A673 (cell line): ENCODE measurements at places on chromosomes 16 and 17. TPM values are rescaled to one million over a fixed set of nuclear protein-coding genes. Genes with fewer than 3 reads are reported as not detected.

- H3K36me3 ChIP-seq = no peaks in the 10 kb centered on the region
- H3K4me1 ChIP-seq = no peaks in the 10 kb centered on the region
- DNase-seq = no peak
These were observed 483.7 kb downstream of the SOX9 start for GRCh38 chr17:72604518-72604917.

GRCh38 chr17:73684183-73684582 lies 39.9 kb upstream of the SDK2 start:
- no peaks in the 10 kb centered on the region for H3K36me3 ChIP-seq
- H3K27me3 ChIP-seq = no peaks in the 10 kb centered on the region
- no peaks in the 10 kb centered on the region for H3K4me1 ChIP-seq
- H3K27ac ChIP-seq = no peak overlapping the region
- no peak overlapping the region for H3K4me3 ChIP-seq

DNA sequence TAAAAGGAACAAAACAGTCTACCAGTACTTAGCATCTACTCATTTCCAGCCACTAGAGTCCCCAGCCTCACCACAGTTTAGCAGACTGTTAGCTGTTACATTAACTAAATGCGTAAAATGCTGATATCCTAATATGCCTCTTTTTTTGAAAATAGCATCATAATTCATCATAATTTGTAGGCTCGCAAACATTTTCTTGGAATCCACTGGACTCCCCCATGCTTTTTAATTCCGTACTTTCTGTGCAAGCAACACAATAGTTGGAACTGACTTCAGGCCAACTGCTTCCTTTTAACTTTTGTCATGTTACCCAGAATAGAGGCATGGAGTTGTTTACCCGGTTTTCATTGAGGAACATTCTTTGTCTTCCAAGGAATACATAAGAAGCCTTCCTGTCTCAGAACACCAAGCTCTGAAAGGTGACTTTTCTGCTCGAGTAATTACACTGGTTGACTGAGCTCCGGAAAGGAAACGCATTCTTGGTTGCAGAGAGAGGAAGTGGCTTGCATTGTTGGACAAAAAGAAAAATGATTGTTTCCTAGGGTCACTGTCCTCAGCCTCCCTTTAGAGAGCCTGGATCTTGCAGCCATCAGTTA lies 30.9 kb upstream of the SEC14L1 start:
- DNase-seq = peak; percentile 71
- H3K27ac ChIP-seq = peak overlapping the region; percentile 63
- H3K36me3 ChIP-seq = no peaks in the 10 kb centered on the region
- peaks cover 15% of the 10 kb centered on the region for H3K4me1 ChIP-seq

DNA sequence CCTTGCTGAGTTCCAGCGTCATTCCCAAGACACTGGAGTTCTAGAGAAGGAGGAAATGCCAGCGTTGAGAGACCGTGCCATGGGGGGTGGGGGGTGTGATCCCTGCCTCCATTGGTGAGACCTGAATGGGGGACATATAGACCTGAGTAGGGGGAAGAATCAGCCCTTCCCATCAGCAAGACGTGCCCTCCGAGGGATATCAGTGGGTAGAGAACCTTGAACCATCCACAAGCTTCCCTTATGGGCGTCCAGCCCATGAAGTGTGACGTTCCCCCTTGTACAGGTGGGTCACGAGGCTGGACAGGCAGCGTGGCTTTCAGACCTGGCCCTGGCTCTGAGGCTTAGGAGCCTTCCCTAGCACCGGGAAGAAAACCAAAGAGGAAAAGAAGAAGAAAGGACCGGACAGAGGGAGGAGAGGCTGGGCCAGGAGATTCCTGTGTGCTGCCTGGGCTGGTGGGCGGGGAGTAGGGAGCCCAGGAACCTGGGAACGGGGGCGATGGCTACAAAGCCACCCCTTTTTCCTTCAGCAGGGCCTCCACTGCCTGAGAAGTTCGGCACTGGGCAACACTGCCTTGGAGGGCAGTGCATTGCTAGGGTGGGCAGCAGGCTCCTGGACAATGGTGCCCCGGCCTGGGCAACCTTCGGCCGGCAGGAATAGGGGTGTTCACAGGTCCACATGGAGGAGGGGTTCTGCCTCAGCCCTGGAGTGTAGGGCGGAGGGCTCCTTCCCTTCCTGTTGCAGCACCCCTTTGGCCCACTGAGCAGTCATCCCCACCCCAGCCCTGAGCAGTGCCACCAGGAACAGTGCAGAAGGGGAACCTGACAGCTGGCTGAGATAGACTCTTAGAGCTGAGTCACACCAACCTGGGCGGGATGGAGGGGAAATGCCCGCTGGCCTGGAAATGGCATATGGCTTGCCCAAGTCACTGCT lies 7.2 kb downstream of the RAB11FIP4 start:
- H3K27ac ChIP-seq = no peak overlapping the region
- DNase-seq = no peak
- no peaks in the 10 kb centered on the region for H3K36me3 ChIP-seq
- H3K4me1 ChIP-seq = no peaks in the 10 kb centered on the region
- H3K4me3 ChIP-seq = no peak overlapping the region

DNA sequence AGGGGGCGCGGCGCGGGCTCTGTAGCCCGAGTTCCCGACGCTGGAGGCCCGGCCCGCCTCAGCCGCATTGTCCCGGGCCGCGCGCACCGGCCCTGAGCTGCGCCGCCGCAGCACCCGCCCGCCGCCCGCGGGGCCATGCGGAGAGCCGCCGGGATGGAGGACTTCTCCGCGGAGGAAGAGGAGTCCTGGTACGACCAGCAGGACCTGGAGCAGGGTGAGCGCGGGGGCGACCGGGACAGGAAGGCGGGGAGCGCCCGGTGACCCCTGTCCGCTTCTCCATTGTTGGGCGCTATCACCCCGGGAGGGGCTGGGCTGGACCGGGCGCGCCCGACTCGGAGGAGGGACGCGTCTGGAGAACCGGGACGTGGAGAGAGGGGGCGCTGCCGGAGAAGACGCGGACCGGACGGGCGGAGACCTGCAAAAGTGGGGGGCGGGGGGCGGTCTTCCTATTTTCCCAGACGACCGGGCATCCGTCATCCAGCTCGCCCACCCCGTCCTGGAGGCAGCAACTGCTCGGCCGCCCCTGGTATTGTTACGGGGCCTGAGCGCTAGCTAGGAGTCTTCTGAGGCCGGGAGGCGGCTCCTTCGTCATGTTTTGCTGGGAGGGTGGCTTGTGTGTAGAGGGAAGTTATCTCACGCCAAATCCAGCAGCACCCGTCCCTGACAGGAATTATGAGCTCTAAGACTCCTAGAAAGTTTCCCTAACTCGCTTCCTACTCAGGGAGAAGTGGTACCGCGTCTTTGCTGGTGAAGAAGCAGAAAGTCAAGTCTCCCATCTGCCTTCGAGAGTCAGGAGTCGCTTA lies 678 bp downstream of the CDR2L start:
- H3K27me3 ChIP-seq = no peaks in the 10 kb centered on the region
- DNase-seq = peak; percentile 63
- peak overlapping the region; percentile 71 for H3K27ac ChIP-seq
- H3K4me3 ChIP-seq = peak overlapping the region; percentile 84
- no peaks in the 10 kb centered on the region for H3K36me3 ChIP-seq

- DNase-seq = no peak
- no peak overlapping the region for H3K4me3 ChIP-seq
- H3K4me1 ChIP-seq = no peaks in the 10 kb centered on the region
These were observed 141.1 kb downstream of the MRM1 start for GRCh38 chr17:36742267-36743000.

DNA sequence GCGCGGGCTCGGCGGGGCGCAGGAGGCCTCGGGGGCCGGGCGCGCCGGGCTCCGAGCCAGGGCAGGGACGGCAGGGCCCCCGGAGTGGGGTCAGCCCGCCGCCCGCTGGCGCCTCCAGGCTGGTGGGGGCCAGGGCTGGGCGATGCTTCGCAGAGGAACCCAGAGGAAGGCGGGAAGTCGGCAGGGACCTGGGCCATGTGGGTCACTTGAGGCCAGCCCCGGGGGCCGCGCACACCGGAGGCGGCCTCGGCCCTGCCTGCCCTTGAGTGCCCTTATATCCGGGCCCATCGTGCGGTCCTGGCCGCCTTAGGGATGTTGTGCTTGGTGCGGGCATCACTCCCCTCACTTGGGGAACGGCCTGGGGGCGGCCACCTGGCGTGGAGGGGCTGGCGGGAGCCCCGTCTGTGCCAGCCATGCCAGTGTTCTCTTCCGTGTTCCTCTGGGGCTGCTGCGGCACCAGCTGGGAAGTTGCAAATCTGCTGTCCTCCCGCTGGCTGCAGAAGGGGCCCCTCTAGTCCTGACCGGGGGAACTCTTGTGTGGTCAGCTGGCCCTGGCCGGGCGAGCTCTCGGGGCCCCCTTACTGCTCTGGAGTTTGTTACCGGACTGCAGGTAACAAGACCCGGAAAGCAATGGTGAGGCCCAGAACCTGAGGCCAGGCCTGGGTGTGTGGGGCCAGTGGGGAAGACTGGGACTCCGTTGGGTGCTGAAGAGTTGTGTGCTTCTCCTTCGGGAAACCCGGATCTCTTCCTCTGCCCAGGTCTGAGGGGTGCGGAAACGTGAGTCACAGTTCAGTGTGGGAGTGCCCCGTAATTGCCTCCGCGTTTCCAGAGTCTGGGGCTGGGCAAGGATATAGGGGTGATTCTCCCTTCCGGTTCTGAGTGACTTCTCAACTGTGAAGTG lies 849 bp downstream of the CAPN15 start:
- H3K27me3 ChIP-seq = no peaks in the 10 kb centered on the region
- DNase-seq = peak; percentile 50

GRCh38 chr16:4426021-4426684 lies 485 bp downstream of the DNAJA3 start:
- peaks cover 9% of the 10 kb centered on the region for H3K36me3 ChIP-seq
- H3K27me3 ChIP-seq = no peaks in the 10 kb centered on the region
- H3K4me1 ChIP-seq = peaks cover 11% of the 10 kb centered on the region
- DNase-seq = no peak

DNA sequence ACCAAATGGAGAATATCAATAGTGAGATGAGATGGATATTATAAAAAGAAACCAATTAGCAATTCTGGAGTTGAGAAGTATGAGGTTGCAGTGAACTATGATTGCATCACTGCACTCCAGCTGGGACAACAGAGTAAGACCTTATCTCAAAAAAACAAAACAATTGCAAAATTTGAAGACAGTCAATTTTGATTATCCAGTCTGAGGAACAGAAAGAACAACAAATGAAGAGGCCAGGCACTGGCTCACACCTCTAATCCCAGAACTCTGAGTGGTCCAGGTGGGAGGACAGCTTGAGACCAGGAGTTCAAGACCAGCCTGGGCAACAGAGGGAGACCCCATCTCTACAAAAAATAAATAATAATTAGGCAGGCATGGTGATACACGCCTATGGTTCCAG lies 35.0 kb downstream of the USP32 start:
- H3K4me3 ChIP-seq = no peak overlapping the region
- H3K27me3 ChIP-seq = no peaks in the 10 kb centered on the region
- peaks cover 10% of the 10 kb centered on the region for H3K4me1 ChIP-seq
- no peaks in the 10 kb centered on the region for H3K36me3 ChIP-seq

CIBAR2 gene
- total RNA-seq = not detected in 2 replicates

HOXB1 gene
- not detected in 2 replicates for total RNA-seq

IL17C gene
- 0.28 TPM in 1 of 2 replicates, not detected in the other for total RNA-seq

SHCBP1 gene
- 43.4 and 46.5 TPM in 2 replicates for total RNA-seq

CDRT15 gene
- not detected in 2 replicates for total RNA-seq

VPS9D1 gene
- 3.4 and 5.6 TPM in 2 replicates for total RNA-seq

CRYBA1 gene
- not detected in 2 replicates for total RNA-seq
